Stimulated activated CD8-positive, alpha-beta memory T cell treated with anti-CD3 and anti-CD28 coated beads, Interleukin-4, amount 100 ng/mL, for 24 hours (primary cell): ENCODE measurements at places on chromosomes 3 and 15.
A peak's percentile ranks its signal among the peaks of the same experiment; 100 is the strongest.

DNA sequence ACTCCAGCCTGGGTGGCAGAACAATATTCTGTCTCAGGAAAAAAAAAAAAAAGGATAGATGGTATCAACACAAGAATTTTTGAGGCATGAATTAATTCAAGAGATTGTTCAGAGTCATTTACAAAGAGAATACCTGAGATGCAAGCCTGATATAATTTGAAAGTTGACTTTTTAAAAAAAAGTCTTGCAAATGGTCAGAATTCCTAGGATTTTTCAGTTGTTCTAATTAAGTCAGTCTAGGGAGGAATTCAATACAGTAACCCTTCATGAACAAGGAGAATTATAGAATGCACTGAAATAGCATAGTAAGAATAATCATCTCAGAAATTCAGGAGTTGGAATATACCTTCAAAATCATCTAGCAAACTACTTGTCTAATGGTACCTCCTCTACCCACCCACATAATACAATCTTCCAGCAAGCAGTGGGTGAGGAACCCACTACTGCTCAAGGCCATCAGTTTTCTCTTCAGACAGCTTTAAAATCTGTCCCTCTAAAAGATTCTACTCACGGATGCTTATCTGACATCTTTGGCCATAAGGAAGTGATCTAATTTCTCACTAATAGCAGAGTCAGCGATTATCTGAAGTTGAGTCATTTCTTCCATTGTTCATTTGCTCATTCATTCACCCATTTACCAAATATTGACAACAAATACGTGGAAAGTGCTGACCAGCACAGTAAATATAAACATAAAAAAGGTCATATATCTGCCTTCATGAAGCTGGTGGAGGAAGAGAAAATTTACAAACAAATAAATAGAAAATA is 159.6 kb downstream of the GREM1 start:
- no peak for DNase-seq

GRCh38 chr15:49628379-49628778 is 7.5 kb downstream of the DTWD1 start:
- DNase-seq: no peak

DNA sequence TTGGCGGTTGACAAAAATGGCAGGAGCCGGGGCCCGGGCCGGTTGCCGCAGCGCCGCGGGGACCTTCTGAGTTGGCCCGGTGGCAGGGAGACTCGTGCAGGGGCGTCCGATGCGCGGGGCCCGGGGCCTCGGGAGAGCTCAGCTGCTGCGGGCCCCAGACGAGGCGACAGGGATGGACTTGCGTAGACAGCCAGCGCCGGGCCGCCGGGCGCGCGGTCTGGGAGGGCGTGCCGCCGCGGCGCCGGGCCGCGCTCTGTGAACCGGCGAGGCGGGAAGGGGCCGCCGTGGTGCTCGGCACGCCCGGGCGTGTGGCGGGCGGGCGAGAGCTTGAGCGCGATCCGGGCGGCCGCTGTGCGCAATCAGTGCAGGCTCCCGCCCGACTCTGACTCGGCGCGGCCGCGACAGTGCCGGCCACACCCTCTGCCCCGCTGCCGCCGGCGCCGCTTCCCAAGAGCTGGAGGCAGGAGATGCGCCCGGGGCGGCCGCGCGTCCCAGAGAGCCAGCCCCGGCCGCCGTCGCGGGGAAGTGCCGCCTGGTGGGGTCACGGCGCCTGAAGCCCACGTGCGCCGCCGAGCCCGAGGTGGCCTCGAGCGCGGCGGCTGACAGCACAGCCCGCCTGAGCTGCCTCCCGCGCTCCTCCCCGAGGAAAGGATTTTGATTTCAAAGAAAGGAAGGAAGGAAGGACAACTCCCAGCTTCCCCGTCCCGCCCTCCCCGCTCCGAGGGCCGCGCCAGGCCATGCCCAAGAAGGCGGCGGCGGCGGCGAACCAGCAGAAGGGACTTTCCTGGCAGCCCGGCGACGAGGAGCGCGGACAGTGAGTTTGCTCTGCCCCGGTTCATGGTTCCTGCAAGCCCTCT is 657 bp downstream of the TLNRD1 start:
- peak; percentile 24 for DNase-seq

DNA sequence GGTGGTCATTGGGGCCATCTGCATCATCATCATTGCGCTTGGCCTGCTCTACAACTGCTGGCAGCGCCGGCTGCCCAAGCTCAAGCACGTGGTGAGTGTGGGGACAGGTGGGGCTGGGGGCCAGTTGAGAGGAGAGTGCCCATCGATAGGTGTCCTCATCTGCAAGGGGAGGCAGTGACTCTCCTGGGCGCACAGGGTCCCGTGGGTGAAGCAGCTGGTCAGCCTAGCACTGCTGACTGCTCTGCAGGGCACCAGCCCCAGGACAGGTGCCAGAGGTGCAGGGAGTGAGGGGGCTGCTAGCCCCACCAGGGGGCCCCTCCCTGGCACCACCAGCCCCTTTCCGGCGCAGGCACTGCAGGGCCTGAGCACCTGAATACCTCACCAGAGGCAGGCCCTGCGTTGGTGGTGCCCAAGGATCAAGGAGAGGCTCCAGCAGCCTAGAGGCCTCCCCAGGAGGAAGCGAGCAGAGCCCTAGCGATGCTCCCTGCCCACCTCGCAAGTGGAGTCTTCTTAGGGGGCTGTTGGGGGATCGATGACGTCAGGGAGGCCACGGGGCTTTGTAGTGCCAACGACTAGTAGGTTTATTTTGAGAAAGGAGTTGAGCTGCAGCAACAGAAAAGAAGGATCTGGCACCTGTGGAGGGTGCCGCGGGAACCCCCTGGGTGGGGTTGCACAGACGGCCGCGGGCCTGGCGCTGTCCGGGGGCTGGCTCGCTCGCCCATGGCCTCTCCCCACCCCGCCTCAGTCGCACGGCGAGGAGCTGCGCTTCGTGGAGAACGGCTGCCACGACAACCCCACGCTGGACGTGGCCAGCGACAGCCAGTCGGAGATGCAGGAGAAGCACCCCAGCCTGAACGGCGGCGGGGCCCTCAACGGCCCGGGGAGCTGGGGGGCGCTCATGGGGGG is 976 bp upstream of the ABTB1 start:
- no peak for DNase-seq

DNA sequence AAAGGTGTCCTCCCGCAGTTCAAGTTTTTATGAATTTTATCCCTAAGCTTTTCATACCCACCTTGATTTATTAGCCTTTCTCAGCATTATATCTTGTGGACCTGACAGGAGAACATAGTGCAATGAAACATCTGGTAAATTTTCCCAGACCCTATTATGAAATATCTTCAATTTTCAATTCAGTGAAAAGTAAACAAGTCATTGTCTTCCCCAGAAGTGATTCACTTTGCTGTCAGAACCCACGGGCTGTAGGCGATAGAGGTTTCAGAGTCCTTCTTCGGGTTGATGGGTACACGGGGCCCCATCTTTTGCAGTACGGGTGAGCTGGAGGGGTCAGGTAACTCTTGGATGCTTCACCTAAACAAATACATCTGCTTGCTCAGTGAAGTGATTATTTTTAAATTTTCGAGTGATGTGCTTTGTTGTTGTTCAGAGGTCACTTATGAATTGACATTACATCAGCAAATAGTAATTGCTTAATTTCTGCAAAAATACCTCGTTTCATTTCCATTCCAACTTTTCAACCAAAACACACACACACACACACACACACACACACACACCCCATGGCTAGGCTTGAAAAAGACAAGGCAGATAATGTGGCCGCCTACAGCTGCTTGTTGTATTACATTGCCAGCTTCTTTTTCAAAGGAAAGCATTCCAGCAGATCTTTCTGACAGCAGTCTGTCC is 102.9 kb downstream of the SEMA6D start:
- no peak for DNase-seq

GRCh38 chr3:43817825-43818224 is 127.1 kb downstream of the ABHD5 start:
- DNase-seq: no peak

DNA sequence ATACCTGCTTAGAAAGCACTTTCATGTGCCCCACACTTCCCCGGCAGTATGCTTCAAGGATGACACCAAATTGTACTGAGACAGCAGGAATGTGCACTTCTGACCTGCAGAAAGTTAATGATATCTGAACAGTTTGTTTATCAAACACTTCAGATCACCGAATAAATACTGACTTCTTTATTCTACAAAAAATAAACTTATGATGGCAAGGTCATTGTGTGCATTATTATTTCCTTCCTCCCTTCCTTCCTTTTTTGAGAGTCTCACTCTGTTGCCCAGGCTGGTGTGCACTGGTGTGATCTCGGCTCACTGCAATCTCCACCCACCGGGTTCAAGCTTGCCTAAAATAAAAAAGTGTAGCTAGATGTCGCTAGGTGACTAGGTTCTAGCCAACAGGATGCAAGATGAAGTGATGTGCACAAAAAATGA is 80.3 kb downstream of the FAIM start:
- no peak for DNase-seq

DNA sequence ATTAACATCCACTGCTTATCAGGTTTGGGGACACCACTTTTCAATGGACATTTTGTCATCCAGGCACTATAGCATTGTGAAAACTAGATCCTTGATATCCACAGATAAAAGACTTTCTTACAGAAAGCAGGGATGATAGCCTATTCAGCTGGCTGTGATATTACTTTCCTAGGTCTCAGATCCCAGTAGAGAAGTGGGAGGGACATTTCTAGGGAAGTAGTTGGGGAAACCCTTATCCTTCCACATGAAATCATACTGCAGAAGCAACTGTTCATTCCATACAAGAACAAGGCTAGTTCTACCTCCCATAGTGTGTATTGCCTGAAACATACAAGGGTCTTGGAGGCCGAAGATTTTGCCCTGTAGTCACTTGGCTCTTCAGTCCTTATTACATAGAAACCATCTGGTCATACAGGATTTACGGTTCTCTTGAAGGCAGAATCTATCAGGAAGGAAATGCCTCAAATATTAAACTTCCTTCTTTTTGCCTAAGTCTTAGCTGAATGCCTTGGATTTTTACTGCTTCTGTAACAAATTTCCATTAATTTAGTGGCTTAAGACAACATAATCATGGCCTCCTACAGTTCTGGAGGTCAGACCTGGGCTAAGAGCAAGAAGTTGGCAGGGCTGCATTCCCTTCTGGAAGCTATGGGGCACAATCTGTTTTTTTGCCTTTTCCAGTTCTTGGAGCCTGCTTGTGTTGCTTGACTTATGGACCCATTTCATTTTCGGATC is 119.4 kb downstream of the ECT2 start:
- DNase-seq: no peak

DNA sequence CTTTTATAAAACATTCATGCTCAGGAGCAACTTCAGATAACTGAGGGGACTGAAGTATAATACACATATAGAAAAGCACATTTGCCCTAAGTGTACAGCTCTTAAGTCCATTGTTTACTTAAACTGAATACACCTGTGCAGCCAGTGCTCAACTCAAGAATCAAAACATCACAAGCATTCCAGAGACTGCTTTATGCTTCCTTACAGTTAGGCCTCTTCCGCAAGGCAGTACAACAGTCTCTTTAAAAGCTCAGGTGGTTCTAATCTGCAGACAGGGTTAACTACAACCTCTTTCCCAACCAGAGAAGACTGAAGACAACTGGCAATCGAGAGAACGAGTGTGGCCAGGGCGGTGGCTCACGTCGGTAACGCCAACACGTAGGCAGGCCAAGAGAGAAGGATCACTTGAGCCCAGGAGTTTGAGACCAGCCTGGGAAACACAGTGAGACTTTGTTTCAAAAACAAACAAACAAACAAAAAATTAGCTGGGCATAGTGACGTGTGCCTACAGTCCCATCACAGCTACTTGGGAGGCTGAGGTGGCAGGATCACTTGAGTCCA is 16.9 kb downstream of the MCCC1 start:
- DNase-seq: no peak

- no peak for DNase-seq
Observed at GRCh38 chr15:61584410-61584809, 355.3 kb upstream of the RORA start.

DNA sequence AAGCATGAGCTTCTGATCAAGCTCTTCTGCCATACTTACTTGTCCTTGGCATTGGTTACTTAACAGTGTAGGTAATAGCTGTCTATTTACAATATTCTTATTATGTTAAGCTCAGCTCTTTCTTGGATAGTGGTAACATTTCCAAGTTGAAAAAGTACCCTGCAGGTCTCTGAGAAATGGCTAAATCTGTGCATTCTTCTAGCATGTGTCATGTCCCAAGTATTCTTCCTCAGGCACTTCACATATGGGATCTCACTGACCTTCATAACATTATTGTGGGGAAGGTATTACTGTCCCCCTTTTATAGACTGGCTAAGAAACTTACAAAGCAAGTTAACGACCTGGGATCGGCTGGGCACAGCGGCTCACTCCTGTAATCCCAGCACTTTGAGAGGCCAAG is 236.1 kb downstream of the RORA start:
- DNase-seq: no peak

DNA sequence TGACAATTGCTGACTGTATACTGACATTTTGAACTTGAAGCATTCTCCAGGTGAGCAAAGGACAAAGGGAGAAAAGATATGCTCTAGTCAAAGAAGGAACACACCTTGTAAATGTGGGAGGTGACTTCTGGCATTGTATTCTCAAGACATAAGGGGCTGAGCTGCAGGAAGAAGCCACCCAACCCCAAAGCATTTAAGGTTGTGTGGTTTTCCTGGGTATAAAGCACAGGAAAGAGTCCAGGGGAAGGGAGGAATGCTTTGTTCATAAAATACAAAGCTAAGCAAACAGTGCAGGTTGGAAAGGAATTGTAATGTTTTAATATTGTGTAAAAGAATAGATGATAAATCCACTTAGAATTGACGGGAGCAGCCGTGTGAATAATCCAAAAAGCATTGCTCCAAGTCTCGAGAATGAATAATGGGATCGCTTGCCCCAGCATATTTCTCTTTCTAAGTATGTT is 102.4 kb upstream of the LRIG1 start:
- DNase-seq: no peak

DNA sequence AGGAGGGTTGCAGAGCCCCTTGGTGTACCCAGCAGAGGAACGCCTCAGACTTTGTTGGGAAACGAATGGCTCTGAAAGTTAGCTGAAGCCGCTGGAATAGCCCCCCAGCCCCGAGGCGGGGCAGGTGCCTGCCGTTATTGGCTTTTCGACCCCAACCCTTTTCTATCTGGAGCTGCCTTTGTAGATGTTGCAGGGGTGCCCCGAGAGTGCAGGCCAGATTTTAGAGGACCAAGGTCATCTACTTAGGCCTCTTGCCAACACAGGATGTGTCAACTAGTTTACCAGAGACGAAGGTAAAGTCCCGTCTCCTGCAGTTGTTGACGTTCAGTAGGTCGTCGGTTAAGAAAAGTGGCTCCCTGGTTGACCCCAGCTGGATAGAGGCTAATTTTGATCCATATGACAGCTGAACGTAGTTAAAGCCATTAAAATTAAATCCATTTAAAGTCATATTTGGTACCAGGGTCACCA is 579 bp upstream of the UBE3A start:
- DNase-seq: no peak

- DNase-seq: no peak
Observed at GRCh38 chr3:111846039-111846438, 13.0 kb upstream of the PHLDB2 start.

GRCh38 chr15:94411846-94412245 is 180.5 kb downstream of the MCTP2 start:
- DNase-seq: no peak

DNA sequence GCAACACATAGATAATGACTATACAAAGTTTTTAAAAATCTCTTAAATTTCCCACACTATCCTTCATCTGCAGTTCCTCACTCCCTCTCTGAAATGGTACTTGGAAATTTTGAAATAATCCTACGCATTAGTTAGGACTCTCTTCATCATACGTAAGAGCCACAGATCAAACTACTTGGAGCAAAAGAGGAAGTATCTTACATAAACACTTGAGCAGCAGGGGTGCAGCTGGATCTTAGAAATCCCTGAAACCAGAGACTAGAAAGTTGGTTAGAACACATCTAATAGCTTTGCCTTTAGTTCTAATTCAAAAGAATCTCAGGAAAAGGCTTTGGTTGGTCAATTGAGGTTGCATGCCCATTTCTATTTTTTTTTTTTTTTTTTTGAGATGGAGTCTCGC is 38.8 kb upstream of the ZNF445 start:
- no peak for DNase-seq
